ENCODE measurements at places on chromosomes 16 and 17. TPM values are rescaled to one million over a fixed set of nuclear protein-coding genes. Genes with fewer than 3 reads are reported as not detected.
A peak's percentile ranks its signal among the peaks of the same experiment; 100 is the strongest.

The FAM171A2 gene
- total RNA-seq = 3.1 TPM

The NT5C3B gene
- 38.5 TPM for total RNA-seq

The RRN3 gene
- total RNA-seq = 26.1 TPM

The RNF43 gene
- 0.49 TPM for total RNA-seq

The PPM1E gene
- total RNA-seq = 0.41 TPM

The METRN gene
- 30.7 TPM for total RNA-seq

The NUP88 gene
- 27.0 TPM for total RNA-seq

The GRAPL gene
- not detected for total RNA-seq

The CLEC18A gene
- not detected for total RNA-seq

The LUC7L gene
- 37.0 TPM for total RNA-seq

DNA sequence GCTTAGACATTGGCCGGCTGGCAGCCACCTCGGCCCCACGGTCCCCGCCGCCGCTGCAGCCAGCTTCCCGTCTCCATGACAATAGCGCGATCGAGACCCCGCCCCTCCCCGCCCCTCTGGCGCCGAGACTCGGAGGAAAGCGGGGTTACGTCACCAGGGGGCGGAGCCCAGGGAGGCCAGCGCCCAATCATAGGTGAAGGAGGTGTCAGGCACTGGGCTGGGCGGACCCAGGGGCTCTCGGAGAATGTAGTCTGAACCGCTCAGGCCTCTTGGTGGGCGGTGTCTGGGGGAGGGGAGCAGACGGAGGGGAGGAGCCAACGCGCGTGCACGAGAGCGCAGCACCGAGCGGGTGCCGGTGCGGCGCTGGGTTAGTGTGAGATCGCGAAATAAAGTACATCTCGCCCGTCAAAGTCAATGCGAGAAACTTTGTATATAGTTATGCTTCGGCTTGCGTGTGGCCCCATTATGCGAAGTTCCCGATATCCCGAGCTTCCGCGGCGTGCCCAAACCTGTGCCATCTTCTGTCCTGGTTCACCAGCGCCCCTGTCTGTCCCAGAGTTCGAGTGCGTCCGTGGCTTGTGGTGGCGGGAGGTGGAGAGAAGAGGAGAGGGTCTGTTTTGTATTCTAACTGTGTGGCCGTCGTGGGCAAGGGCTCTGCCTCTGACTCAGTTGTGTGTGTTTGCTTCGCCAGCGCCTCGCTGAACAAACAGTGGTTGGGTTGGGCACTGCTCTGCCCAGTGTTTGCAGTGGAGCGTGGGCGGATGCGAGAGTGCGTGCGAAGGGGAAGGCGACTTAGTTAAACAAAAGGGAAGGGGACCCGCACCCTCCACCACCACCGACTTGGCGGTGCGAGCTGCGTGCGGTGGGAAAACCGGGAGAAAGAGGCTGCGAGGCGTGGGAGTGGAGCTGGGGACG lies 1.3 kb upstream of the IRX5 start:
- DNase-seq = peak; percentile 99

- DNase-seq = no peak
These were observed 44.0 kb upstream of the TAC4 start for GRCh38 chr17:49891694-49892389.

DNA sequence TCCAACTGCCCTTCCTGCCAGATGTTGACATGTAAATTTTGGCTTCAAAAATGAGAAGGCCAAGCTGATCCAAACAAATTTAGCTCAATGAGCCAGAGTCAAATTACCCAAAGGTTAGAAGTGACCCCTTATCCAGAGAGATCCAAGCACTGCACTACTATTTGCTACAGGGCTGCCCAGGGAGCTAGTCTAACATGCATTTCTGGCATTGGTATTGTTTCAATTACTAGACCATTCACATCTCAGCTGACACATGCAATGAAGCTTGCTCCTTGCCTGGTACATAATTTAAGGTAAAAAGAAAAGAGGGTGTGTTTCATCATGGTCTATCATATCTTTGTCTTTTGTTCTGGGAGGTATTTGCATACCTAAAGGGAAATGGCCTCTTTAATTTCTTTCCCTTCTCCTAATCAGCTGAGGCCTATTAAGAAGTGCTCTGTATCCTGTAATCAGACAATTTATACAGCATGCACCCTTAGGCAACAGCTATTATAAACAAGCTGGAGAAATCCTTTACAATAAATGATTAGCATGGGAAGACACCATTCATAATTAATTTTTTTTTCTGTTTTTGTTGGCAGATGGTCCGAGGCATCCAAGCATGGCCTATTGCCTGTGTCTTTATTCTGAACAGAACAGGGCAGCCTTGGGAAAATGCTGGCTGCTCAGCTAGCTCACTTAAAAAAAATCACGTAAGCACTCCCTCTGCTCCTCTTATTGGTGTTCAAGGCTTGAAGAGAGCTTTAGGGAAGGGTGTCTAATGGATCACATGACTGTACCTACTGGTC lies 161.5 kb upstream of the SALL1 start:
- peak; percentile 17 for DNase-seq

DNA sequence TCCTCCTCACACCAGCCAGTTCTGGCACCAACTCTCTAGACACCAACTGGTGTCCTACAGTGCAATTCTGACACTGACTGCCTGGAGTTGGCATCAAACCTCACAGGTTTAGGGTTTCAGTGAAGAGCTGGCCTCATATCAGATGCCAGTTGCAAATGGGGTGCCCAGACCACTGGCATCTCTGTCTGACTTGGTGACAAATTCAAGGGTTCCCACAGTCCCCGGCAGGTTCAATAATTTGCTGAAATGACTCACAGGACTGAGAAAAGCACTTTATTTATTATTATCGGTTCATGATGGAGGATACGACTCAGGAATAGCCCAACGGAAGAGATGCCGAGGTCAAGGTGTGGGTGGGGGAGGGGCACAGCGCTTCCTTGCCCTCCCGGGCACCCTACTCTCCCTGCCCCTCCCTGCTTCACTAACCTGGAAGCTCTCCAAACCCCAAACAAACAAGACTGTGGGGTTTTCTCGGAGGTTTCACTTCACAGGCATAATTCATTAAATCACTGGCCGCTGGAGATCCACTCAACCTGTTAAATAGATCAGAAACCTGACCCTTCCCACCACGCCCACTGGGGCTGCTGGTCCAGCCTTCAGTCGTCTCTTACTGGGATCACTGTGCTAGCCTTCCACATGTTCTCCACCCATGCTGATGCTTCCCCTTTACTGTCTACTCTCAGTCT lies 1.7 kb upstream of the NLRP1 start:
- peak; percentile 15 for DNase-seq

DNA sequence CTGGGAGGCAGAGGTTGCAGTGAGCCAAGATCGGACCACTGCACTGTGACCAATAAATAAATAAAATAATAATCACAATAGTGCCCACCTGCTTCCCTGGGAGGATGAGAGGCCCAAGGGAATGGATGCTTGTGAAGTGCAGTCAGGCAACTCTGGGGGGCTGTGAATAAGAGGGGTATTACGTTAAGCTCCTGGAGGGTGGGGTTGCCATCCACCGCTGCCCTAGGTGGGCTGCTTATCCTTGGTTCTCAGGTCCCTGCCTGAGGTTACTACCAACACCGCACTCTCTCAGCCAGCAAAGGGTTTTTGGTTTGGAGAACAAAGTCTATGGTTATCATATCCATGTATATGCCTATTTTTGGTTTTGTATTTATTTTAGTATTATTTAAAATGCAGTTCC lies 48.6 kb upstream of the CBFA2T3 start:
- DNase-seq = no peak

GRCh38 chr16:85711982-85712587 lies 23.3 kb upstream of the GINS2 start:
- no peak for DNase-seq

GRCh38 chr17:7238420-7239090 lies 702 bp downstream of the PHF23 start:
- DNase-seq = no peak

DNA sequence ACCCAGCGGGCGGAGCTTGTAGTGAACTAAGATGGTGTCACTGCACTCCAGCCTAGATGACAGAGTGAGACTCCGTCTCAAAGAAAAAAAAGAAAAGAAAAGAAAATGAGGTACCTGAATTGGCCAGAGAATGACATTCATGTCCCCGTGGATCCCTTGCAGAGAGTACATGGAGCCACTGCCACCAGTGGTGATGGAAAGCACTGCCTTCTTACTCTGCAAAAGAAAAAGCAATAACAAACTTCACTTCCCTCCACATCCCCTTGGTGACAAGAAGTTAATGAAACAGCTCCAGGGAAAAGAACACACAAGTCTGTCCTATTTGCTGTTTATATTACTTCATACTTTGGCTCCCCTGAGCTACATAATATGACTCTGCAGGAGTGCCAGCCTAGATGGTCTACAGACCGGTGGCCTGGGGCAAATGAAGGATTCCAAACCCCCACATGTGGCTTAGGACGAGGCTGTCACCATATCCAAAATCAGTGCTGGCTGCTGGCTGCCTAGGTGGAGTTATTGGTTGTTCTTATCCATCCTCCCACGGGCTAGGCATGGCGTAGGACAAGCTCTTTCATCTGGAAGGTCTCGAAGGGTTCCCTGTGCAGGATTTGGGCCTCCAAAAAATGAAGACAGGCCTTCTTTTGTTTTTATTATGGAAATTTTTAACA lies 13.3 kb downstream of the NQO1 start:
- no peak for DNase-seq

GRCh38 chr17:57102122-57102521 lies 17.1 kb downstream of the AKAP1 start:
- no peak for DNase-seq

DNA sequence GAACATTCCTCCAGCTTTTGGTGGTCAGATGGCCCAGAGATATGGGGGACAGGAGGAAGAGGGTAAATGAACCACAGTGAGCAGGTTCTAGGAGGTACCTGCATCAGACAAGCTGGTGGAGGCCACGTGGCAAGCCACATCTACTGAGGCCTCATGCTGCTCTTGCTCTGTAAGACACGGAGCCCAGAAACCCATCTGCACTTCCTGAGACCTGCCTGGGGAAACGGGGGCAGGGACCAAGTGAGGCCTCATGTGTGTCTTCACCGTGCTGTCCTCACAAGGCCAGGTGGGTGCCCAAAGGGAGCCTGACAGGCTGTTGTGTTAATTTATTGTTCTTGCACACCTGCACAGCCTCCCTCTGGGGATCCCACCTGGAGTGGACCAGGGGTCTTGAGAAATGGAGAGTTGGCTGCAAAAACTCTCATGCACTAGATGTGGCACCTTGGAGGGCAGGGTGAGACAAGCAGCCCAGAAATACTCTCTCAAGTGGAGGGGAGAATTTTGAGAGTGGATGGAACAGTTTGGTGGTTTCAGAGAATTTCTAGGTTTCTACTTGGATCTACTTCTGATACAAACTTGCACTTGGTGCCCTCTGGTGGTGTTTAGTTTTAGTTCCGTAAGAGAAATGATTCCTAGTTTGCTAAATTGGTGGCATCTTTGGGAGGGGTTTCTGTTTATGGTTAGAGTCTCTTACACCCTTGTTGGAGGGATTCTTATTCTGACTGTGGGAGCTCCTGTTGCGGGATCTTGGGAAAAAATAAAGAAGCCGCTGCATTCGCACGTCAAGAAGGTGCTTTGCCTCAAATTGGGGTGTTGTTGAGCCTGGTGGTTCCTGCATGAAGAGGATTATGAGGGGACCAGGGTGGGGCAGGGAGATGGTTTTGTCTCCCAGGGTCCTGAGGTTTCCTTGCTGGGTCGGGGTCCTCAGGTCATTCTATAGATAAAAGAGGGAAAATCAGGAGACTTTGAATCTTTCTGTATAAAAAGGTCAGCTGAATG lies 47.5 kb downstream of the SLC6A2 start:
- peak; percentile 87 for DNase-seq

DNA sequence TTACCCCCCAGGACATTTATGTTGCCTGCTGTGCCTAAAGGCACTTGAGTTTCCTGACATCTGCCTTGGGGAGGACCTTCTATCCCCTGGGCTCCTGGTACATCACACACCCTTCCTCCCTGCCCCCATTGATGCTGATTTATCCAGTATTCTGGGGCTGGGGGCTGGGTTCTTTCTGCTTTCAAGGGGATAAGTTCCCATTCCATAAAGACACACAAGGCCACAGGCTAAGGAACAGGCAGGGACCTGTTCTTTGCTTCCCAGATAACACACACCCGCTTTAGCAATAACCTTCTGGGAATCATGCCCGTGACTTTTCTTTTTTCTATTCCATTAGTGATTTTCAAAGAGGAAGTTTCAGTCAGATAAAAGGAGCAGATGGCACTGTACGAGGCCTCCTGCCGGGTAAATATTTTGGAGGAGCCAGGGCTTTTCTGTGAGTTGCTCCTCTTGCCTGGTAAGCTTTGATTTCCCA lies 30.6 kb downstream of the CHD9 start:
- peak; percentile 79 for DNase-seq

- DNase-seq = peak; percentile 46
These were observed 16.6 kb downstream of the CD7 start for GRCh38 chr17:82300707-82301270.

- DNase-seq = peak; percentile 71
These were observed 263.6 kb downstream of the NTN1 start for GRCh38 chr17:9284884-9285283.

- peak; percentile 95 for DNase-seq
These were observed 75.9 kb upstream of the TNRC6C start for GRCh38 chr17:77882481-77883212.

- no peak for DNase-seq
These were observed 722 bp downstream of the RASL10B start for GRCh38 chr17:35731917-35732805.

DNA sequence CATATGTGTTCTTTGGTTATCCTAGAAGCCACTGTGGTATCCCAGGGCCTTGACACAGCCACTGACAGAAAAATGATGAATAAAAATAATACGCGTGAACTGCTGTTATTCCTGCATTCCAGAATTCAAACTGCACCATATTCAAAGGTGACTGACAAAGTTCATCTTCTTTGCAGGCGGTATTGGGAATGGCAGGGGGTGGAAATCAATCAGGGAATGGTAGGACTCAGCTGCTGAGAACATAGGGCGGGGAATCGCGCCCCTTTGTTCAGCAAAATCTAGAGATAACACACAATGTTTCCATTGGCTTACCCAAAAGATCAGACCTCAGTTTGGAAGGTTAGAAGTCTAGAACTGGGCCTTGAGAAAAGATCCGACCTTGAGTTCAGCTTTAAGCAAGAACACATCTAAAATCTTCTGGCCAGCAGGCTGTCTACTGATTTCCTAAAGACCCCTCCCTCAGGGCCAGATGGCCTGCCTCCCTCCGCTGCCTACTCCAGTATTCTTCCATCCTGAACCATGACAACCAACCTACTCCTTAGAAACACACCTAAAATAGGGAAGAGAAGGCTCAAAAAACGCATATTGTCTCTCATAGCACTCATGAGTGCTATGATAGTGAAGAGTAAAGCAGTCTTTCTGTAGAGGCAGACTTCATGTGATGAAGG lies 34.1 kb downstream of the CDK5R1 start:
- DNase-seq = no peak

- DNase-seq = peak; percentile 53
These were observed 38.0 kb upstream of the MNT start for GRCh38 chr17:2438823-2439222.

DNA sequence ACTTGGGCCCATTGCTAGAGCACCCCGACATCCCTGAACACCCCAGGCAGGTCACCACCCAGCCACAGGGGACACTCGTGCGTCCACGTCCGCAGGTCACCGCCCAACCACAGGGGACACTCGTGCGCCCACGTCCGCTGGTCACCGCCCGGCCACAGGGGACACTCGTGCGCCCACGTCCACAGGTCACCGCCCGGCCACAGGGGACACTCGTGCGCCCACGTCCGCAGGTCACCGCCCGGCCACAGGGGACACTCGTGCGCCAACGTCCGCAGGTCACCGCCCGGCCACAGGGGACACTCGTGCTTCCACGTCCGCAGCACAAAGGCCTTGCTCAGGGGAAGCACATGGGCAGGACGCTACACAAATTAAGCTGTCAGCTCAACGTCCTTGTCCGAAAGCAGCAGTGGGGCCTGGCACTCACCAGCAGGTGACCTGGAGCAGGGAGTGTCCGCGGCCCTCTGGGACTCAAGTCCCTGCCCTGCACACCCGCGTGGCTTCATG lies 17.7 kb downstream of the GALNS start:
- DNase-seq = no peak

GRCh38 chr17:13638855-13639458 lies 37.2 kb upstream of the HS3ST3A1 start:
- DNase-seq = peak; percentile 50
